AG10803 (cell line): ENCODE measurements at places on chromosomes 6 and 20.
A peak's percentile ranks its signal among the peaks of the same experiment; 100 is the strongest.

DNA sequence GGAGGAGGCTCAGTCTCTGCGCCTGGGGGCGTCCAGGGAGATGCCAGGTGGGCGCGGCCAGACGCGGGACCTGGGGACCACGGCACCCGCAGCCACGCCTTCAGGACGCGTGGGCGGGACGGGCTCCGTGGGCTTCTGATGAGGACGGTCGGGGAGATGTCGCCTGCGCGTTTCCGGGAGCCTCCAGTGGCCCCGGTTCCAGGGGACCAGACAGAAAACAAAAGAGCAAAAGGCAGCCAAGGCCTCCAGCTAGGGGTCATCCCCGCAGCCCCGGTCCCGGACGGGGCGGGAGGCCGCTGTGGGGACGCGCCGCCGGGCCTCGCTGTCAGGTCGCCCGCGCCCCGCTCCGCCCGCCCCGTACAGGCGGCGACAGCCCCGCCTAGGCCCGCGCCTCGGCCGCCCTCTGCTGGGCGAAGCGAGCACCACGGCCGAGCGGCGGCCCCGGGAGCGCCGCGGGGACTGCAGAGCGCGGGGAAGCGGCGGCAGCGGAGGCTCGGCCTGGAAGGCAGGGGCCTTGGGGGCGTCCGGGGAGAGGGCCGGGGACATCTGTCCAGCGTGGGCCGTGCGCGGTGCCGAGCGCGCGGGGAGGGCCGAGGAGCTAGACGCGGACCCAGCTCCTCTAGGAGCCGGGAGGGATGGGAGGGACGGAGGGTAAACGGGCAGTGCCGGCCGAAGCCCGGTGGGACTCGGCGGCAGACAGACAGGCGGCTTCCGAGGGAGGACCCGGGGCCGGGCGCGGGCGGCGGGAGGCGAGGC, 48.7 kb downstream of the TMEM242 start:
- DNase-seq: peak; percentile 58

GRCh38 chr20:20413810-20414281, 45.9 kb downstream of the INSM1 start:
- no peak for DNase-seq

DNA sequence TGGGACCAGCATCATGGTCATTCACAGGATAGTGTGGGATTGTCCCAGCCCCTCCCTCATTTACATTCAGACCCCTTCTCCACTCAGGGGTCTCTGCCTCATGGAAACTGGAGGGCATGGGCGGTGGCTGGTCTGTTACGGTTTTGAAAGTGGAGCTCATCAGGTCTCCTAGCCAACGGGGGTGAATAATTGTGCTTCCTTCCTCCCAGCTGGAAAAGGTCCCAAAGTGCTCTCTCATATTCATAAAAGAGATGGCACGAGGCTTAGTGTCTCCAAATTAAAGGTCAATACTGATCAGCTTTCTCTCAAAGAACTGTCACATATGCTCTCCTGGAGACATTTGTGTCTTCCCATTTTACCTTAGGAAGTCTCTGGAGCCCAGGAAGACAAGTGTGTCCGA, 19.9 kb downstream of the JARID2 start:
- DNase-seq: no peak

DNA sequence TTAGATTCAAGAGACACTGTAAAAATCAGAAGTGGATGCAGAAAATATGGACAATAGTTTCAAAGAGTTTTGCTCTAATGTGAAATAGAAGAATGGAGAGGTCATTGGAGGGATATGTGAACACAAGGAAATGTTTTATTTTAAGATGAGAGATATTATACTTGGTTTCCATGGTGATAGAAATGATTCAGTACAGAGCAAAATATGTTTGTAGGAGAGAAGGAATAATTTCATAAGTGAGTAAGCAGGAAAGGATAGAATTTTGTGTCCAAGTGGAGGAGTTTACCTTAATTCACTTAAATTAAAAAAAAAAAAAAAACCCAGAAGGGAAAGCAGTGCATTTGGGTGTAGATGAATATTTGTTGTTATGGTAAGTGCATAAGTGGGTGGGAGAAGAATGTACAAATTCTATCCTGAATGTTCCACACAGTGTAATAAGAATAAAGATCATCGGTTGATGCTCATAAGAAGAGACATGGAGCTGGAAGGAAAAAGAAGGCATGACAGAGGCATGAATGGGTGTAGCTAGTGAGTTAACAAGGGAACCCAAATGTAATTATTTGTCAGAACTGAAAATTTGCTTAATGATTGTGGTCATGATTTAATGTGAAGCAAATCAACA, 688.9 kb upstream of the GJE1 start:
- peak; percentile 14 for DNase-seq

DNA sequence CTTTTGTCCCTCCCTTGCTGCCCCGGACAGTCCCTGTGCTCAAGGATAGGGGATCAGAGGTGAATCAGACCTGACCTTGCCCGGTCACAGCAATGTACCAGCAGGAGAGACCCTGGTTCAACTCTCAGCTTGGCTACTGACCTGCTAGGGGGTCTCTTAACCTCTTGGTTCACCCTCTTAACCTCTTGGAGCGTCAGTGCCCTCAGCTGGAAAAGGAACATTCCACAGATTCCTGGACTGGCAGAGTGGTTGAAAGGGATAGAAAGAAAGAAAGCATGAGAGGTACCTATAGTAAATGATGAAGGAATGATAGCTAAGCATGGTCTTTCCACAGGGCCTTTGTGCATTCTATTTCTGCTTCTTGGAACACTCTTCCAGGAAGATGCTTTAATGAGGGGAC, 25.2 kb downstream of the SNAI1 start:
- DNase-seq: no peak

DNA sequence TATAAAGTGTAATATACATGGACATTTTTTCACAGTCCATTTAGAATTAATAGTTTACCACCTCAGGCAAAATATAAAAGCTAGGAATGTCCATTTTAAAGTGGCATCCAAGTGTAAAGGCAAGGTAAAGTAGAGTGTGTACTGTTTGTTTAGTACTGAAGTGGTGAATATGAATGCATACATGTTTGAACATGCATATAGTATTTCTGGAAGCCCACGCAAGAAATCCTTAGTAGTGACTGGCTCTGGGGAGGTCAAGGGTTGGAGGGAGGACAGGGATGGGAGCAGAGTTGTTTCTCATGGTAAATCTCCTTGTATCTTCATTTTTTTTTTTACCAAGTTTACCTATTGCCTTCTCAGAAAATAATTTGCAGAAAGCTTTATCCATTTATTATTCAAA, 129.2 kb downstream of the UNC5CL start:
- DNase-seq: no peak

GRCh38 chr20:22525821-22526220, 58.6 kb downstream of the FOXA2 start:
- DNase-seq: no peak

GRCh38 chr6:162704001-162704400, 23.6 kb downstream of the PRKN start:
- no peak for DNase-seq

DNA sequence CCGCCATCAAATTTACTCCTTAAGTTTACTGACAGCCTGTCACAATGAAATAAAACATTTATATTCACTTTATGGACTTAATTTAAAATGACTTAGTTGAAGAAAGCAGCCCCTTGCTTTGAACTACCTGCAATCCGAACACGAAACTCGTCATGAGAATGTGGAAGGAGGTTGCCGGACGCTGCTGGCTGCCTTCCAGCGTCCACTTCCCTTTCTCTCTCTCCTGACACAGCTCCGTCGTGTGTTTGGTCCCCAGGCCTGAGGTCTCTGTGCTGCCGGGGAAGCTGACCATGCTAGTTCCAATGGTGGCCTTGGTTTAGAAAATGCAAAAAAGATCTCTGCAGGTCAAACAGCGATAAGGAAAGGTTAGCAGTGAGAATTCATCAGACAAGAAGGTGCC, 519.7 kb downstream of the CDH26 start:
- DNase-seq: no peak

DNA sequence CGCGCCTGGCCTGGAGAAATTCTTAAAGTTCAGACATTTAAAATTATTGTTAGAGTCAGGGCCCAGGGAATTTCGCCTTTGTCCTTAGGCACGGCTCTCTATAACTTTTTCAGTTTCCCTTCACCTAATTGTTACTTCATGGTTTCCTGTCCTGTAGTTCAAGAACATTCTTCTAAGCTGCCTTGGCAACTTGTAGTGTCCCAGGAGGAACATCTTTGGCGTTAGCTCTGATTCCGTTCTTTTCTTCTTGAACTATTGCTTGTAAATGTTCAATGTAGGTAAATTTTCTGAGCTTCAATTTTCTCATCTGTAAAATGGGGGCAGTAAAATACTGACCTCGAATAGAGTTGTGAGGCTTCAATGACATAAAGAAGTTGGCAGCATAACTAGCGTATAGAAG, 41.8 kb downstream of the TIAM2 start:
- no peak for DNase-seq

- no peak for DNase-seq
Observed at GRCh38 chr20:56691325-56691998, 62.4 kb downstream of the TFAP2C start.

- peak; percentile 22 for DNase-seq
Observed at GRCh38 chr20:4021906-4022305, 6.5 kb upstream of the RNF24 start.

DNA sequence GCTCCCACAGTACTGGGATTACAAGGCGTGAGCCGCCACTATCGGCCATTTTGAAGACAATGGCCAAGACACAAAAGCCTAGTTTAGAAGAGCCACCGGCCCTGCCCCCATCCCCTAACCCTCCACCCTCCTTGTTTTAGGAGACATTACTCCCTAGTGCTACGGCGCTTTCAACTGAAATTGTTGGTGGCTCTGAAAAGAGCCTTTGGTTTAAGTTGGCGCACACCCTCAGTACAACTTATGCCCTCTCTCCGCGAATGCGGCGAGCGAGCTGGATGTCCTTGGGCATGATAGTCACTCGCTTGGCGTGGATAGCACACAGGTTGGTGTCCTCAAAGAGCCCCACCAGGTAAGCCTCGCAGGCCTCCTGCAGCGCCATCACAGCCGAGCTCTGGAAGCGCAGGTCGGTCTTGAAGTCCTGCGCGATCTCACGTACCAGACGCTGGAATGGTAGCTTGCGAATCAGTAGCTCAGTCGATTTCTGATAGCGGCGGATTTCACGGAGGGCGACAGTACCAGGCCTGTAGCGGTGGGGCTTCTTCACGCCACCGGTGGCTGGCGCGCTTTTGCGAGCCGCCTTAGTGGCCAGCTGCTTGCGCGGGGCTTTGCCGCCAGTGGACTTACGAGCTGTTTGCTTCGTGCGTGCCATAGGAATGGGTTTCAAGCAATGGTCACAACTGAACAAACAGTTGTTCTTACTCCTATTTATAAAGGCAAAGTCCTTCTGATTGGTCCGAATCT, 114.9 kb upstream of the BTN3A2 start:
- DNase-seq: peak; percentile 51

DNA sequence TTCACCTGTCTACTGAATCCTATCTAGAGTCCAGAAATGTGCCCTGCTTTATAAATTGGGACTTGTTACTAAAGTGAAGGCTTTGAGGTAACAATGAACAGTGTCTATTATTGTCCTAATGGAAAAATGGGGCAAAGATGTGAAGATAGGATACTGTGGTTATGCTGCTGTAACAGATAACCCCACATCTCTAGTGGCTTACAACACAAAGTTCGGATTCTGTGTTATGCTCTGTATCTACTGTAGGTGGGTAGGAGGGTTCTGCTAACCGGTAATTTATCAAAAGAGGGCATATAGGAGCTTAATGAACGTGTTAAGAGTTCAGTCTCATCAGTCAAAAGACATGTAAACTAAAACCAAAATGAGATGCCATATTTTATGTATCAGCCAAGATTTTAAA, 6.2 kb downstream of the NAA20 start:
- DNase-seq: no peak

DNA sequence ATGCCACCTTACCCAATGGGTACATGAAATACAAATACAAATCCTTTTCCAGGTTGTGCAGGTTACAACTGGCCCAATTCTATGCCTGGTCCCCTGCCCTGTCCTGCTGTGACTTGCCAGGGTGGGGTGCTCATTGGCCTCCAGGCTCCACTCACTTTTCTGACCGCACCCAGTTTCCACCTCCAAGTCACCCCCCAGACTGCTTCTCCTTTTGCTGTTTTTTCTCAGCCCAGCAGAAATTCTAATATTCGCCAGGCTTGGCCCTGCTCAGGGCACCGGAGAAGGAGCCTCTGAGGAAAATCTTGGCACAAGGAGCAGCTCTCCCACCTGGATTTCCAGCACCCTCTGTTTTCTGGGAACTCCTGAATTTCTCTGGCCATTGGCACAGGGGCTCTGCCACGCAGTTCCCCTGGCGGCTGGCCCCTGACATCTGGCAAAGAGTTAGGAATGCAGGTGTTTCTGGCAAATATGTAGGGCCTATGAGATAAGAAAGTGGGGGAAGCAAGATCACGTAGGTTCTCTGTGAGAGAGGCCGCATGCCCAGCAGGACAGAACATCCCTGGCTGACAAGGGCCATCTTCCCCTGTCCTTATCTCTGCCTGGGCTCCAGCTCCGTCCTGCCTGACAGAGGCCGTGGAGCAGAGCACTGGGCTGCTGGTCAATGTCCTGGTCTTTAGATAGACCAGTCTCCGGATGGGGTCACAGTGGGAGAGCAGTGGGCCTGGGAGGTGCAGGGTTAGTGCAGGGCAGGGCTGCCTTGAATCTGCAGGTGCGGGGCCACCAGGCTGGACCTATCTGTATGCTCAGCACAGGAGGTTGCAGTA, 2.9 kb upstream of the RAET1E start:
- DNase-seq: no peak

DNA sequence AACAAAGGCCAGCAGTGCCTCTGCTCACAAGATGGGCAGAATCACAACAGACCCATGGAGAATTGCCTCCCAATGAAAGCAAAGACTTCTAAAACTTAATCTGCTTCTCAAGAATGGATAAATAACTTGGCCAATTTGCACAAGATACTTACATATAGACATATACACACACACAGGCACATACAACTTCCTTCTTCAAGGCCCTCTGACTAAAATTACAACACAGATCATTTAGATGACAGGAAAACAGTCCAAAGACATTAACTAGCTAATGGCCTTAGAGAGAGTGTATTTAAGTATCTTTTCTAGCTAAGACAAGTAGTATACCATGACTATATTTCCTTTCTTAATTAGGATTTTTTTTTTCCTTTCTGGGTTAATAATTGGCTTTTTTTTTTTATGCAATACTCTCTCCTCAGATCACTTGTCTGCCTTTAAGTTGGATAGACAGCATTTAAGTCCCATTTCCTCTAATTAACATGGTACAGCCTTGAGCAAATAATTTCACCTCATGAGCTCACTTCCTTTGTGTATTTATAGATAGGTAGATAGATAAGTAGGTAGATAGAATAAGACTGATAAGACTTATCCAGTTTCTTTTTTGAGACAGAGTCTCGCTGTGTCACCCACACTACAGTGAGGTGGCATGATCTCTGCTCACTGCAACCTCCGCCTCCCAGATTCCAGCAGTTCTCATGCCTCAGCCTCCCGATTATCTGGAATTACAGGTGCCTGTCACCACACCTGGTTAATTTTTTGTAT, 70.0 kb downstream of the NRSN1 start:
- no peak for DNase-seq

DNA sequence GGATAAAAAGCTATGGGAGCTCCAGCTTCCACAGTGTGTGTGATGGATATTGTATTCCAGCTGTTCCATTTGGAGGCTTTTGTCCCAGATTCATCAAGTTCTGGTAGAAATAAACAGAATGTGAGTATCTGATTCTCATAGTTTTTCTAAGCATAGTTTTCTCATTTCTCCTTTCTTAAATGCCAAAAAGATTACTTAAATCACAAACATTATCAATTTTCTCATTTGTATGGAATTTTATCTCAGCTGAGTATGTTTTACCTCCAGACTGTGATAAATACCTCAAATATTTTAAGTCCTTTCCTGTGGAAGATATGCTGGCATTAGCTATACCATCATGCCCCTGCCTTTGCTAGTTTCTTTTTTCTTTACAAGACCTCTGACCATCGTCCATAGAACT, 767.3 kb downstream of the TFAP2A start:
- no peak for DNase-seq
